Activated CD8-positive, alpha-beta T cell treated with anti-CD3 and anti-CD28 coated beads, Interleukin-2, amount 10 ng/mL, durations not matched to agents 7 days and 5 days (primary cell): ENCODE measurements at places on chromosomes 1 and 21.

DNA sequence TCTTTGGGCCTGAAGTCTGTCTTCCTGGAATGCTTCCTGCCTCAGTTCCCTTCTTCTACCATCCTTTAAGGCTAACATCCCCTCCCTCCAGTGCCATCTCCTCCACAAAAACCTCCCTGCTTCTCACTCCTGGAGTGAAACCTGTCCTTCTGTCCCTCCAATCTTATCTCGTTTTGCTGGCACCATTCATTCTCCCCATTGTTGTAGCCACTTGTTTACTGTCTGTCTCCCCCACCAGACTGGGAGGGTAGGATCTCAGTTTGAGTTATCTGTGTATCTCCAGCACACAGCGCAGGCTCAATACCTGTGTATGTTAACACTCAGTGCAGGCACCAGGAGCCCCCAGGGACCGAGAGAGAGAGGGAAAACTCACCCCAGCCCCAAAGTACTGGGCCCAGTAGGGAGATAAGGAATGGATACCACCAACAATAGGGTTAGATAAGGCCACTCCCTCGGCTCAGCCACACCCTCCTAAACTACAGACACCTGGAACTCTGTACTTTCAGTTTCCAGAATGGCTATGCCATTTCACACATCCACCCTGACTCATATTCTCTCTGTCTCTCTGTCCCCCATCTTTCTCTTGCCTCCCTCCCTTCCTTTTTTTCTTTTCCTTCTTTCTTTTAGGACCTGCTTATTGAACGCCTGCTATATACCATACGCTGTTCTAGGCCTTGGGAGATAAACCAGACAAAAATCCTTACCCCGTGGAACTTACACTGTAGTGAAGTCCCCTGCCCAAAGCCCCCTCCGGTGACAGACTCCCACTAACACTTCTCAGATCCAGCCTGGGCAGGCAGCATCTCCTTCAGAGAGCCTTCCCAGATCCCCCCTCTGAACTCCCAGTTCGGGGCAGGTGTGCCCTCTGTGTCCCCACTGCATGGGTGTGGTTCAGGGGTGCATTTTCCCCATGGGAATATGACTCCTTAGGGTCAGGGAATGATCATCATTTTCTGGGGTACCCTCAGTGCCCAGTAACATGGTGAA, 3.3 kb upstream of the SSBP3 start:
- DNase-seq: peak; percentile 67

GRCh38 chr1:164671323-164671965, 112.5 kb downstream of the PBX1 start:
- no peak for DNase-seq

DNA sequence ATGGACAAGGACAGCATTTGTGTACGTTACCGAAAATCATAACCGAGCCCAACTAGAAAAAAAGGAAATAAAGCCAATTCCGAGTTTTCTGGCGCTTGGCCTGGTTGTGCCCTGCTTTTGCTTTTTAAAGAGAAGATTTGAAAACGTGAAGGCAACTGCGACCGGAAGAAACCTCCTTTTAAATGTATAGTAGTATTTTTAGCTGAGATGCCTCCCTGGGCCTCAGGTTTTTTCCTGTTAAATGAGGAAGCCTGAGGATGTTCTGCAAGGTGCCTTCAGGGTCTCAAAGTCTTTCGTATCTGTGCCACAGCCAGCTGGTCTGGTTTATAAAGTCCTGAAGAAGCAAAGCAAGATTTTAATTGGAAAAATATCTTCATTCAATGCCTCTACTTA, 371 bp upstream of the ODF2L start:
- no peak for DNase-seq

GRCh38 chr1:87167848-87168525, 160.7 kb upstream of the LMO4 start:
- DNase-seq: no peak

DNA sequence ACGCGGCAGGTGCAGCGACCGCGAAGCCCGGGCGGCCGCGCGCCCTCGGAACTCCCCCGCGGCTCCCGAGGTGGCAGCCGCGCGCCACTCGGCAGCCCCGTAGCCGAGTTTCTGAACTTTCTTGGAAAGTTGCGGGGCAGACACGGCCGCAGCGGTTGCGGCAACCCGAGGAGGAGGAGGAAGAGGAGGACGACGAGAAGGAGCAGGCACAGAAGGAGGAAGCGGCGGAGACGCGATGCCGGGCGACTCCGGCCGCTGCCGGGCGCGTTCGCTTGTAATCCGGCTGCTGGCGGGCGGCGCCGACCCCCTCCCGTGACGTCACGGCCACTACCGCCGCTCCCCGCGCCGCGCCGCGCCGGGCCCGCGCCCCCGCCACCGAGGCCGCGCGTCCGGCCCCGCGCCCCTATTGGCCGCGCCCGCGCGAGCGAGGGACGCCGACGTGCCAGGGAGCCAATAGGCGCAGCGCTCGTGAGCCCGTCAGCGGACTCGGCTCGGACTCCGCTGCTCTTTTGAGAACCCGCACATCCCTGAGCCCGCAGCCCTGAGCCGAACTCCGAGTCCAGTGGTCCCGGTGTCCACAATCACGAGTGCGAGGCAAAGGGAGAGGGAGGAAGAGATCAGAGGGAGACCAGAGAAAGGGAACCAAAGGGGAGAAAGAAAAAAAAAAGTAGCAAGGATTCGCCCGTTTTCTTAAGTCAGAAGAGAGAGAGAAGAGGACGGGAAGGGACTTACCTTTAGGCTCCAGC, 736 bp upstream of the BARHL2 start:
- DNase-seq: no peak
